ENCODE measurements at places on chromosomes 1 and 21.
A peak's percentile ranks its signal among the peaks of the same experiment; 100 is the strongest.

DNA sequence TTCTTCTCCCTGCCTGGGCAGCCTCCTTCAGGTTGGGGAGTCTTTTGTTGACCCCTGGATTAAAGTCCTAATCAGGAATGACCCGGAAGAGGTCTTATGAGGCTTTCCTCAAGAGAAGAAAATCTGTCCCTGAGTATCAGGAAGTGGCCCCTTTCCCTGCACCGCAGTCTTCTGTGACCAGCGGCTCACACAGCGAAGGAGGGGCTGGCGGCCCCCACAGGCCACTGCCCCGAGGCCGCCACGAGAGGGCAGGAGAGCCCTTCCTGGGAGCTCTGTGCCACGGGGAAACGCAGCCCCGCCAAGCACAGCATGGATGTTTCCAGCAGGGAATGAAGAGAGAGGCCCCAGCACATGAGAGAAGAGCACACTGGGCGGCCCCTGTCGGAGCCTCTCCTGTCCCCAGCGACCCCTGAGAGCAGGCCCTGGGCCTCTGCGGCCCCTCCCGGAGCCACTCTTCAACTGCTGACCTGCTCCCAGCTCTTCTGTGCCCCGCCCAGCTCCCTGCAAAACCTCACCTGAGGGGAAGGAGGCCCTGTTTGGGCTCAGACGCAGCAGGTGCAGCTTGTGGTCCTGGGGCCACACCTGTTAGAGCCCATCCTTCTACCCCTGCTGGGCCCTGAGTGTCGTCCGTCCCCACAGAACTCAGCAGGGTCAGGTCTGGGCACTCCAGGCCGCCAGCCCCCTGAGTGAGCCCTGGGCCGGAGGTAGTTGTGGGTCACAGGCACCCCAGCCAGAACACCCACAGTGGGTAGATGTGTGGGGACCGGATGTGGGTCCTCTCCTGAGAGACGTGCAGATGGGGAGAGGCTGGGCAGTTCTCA is 4.9 kb upstream of the POFUT2 start:
- peak; percentile 91 for DNase-seq

GRCh38 chr1:87986130-87986866 is 657.6 kb downstream of the LMO4 start:
- DNase-seq: no peak

- no peak for DNase-seq
These were observed 48.7 kb upstream of the ZC3H11B start for GRCh38 chr1:219661464-219662092.

DNA sequence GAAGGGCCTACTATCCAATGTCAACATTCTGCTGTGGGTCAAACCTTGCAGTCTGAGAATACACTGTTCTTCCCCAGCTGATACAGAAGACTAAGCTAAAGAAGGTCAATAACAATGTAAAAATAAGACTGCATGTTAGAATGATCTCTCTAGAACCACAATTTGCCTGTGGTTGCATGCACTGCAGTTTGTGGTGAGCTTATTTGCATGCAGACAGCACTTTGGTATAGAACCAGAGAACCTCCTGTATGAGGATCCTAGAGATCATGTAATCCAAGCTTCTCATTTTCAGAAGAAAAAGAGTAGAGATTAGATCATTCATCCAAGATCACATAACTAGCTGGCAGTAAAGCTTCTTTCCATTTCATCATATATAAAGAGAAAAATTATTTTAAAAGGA is 15.8 kb downstream of the SYNJ1 start:
- DNase-seq: no peak

- no peak for DNase-seq
These were observed 208.8 kb upstream of the ADGRL4 start for GRCh38 chr1:79215311-79215710.

GRCh38 chr1:239861985-239862384 is 229.7 kb upstream of the FMN2 start:
- DNase-seq: no peak

- no peak for DNase-seq
These were observed 122.2 kb downstream of the RUNX1 start for GRCh38 chr21:34926803-34927467.

GRCh38 chr1:68301471-68302001 is 69.2 kb upstream of the WLS start:
- peak; percentile 17 for DNase-seq

DNA sequence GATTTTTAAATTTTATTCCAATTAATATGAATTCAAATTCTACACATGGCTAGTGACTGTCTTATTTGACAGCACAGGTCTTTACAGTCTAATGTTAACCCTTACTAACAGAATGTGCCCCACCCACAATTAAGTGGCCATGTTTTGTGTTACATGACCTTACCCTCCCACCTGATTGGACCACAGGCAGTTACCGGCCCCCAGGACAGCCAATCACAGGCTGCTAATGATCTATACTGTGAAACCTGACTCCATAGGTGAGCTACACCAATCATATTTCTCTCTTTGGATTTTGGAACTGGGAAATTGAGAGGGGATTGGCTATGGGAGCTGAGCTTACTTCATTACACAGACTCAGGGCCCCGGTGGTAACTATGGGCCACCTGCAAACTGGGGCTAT is 27.5 kb downstream of the ZP4 start:
- DNase-seq: no peak

GRCh38 chr1:111358964-111359363 is 68.3 kb downstream of the CHIA start:
- no peak for DNase-seq

- DNase-seq: no peak
These were observed 5.8 kb downstream of the TTC22 start for GRCh38 chr1:54795356-54795665.

DNA sequence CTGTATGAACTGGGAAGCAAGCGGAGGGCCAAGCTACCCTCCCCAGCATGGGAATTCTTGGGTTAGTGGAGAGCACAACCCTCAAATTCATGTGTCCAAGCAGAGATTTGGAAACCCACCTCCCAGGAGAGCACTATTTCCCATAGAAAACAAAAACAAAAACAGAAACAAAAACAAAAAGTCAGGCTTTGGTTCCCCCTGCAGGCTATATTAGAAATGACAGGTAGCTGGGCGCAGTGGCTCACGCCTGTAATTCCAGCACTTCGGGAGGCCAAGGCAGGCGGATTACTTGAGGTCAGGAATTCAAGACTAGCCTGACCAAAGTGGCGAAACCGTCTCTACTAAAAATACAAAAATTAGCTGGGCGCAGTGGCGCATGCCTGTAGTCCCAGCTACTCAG is 10.8 kb downstream of the MINDY1 start:
- peak; percentile 48 for DNase-seq

DNA sequence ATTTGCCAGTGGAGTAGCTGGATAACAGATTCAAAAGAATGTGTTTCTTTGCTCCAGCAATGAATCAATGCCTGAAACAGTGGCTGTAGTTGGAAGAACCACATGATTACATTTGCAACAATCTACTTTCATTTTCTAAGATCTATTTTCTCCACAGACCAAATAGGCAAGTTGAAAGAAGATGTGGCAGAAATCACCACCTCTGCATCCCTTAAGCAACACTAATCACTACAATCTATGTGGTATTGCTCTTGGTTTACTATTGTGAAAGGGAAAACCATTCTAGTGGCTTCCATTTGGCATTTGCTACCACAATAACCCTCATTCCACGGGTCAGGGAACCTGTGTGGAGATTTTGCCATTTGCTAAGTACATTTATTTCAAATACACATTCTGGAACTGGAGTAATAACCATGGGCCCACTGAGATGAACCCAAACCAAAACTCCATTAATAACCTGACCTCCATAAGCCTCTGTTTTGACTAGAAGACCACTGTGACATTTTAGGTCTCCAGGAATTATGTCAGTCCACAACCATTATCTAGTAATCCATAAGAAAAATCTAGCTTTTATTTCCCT is 66.3 kb downstream of the C1orf185 start:
- no peak for DNase-seq

DNA sequence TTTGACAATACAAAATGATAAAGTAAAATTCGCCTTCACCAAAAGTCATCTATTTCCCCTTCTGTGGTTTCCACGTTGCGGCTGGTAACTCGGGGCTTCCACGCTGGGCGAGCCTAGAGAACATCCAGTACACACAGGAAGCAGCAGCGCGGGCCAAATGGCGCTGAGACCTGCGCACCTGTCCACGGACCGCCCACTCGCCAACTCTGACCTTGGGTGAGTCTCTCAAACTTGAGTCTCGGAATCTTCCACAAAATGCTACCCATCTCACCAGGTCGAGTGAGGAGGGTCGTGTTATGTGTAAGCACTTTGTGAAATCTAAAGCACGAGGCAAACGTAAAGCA is 820 bp upstream of the TTF2 start:
- no peak for DNase-seq

DNA sequence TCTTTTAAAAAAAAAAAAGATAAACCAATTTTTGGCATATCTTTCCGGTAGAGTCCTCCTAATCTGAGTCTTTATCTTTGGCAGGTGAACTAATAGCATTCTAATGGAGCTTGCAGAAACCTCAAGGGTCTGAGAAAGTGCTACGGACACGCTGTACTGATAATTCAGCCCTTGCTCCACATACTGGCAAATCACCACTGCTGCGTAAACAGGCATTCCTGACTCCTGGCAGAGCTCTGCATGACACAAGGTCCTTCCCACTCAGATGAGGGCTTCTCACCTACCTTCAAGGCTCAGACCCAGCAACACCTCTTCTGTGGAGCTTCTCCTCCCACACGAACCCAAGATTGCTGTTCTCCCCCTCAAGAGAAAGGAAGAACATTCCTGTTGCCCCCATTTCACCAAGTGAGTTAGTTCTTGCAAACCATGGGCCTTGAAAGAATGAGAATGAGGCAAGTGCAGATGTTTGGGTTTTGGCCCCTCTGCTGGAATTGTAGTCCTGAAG is 48.0 kb downstream of the LYST start:
- no peak for DNase-seq

DNA sequence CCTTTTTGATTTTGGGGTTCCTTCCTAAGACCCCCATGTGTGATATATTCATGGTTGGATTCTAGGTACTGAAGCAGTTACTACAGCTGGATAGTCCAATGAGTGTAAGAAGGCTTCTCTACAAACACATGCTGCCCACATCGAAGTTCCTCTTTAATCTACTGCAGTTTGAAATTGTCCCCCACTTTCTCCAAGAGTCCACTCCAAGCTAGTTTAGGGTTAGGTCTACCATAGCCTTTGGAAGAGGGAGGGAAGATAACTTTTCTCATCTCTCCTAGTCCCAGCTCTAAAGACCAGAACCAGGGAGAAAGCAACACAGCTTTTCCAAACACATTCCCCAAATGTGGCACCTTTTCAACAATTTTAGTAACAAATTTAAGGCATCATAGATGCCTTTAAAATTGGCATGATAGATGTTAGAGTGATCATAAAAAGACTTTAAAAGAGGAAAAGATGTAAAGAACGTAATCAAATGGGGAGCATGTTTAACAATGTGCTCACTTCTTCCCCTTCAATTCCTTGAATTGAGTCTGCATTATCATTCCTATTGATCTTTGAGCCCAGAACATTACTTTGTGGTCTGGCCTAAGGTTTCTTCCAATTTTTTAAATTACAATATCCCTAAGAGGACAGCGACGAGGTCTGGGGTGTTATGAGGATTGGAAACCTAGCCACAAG is 1.0 kb upstream of the EXO1 start:
- no peak for DNase-seq

All from dermis blood vessel endothelial cell (primary cell).